ENCODE measurements at places on chromosomes 6 and 20.

DNA sequence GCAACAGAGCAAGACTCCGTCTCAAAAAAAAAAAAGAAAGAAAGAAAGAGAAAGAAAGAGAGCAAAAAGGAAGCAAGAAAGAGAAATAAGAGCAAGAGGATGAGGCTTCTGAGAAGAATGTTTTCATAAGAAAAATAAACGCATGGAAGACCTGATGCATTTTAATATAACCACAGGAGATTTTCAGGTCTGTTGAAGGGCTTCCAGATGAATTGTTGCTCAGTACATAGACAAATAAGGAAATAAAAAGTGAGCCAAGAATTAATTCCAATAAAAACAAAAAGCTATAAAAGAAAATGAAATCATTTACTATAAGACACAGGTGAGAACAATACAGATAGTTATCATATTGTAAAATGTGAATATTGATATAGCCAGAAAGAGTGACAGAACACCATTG, 43.5 kb downstream of the PERP start:
- no peak for DNase-seq

DNA sequence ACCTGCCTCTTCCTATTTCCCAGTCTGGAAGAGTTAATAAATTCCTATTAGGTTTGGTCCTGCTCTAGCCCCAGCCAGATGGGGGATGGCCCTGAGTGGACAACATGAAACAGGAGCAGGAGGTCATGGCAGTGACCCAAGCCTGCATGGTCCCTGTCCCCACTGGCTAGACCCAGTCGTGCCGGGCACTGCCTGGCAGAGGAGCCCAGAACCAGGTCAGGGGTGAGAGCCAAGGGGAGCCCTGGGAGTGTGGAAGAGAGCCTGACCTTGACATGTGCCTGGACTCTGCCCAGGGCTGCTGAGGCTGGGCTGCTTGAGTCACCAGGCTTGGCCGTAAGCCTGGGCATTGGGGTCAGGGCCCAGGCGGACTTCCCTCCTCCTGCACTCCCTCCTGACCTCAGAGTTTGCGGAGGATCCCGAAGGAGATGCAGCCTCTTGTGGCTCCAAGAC, 3.6 kb downstream of the AVP start:
- DNase-seq, result peak; percentile 53

DNA sequence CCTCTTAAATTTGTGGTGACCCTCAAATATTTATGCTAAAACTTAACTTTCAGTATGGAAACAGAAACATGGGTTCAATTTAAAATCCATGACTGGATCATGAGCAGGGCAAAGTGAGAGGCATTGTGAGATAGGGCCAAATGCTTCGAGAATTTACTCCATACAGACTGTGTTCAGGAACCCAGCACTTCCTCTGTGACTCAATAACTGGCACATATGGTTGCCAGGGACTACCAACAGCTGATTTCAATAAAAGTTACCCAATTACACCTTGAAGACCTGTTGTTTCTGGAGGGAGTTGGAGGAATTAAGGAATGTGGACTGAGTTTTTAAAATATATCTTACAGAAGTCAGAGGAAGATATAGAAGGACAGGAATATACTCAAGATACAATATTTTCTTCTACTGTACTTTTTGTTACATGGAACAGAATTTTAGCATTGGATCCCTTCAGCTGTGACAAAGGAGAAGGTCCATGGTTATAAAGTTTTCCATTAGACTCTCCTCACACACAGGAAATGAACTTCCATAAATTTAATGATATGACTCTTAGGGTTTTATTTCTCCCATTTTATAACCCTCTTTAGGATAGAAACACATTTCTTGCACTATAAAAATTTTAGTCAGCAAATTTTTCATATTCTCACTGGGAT, 258.5 kb downstream of the KHDC1L start:
- peak; percentile 41 for DNase-seq

DNA sequence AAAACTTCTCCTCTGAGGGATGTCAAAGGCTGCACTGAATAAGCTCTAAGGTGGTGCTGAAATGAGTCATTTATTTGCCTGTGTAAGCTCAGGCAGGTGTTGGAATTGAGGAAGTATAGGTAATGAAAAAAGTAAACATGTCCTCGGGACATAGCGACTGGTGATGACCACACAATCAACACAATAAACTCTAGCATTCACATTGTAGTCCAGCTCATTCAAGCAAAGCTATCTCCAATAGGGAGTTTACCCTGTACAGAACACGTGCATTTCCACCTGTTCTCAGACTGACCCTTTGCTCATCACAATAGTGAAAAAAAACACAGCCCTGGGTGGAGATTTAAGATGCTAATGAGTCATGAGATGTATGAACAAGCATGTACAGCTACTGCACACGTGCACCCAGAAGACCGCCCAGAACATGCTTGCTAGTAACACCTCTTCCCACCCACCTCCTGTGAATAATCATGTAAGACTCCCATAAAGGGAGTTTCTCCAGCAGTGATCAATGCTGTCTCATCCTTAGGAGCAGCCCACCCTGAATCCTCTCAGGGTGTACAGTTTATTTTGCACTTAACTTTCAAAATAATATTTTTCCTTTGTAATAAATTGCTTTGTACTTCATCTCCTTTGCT, 33.0 kb upstream of the POU5F1 start:
- peak; percentile 69 for DNase-seq

All from EH (cell line).